GM18507 (cell line): ENCODE measurements at places on chromosomes 1 and 21.

- DNase-seq = no peak
Measured at GRCh38 chr1:17277511-17278159, 28.7 kb downstream of the PADI3 start.

DNA sequence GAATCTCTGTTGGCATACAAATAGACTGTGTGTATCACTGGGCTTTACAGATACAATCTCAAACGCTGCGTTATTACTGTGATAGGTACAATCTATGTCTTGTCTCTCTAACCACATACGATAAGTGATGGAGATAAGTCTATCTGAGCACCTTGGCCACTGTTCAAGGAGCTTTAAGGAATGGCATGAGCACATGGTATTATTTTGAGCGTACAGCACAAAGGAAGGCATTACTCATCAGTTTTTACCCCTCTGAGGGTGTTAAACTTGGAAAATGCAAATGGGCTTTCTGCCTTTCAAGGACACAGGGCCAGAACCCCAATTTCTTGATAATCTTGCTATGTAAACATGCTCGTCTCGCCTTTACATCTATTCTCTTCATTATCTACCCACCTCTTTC, 11.6 kb upstream of the SIPA1L2 start:
- no peak for DNase-seq

- DNase-seq = no peak
Measured at GRCh38 chr1:235968831-235969230, 96.1 kb downstream of the NID1 start.

GRCh38 chr1:26477446-26478152, 5.4 kb downstream of the HMGN2 start:
- DNase-seq = no peak

GRCh38 chr1:93440272-93440671, 7.6 kb upstream of the FNBP1L start:
- no peak for DNase-seq

DNA sequence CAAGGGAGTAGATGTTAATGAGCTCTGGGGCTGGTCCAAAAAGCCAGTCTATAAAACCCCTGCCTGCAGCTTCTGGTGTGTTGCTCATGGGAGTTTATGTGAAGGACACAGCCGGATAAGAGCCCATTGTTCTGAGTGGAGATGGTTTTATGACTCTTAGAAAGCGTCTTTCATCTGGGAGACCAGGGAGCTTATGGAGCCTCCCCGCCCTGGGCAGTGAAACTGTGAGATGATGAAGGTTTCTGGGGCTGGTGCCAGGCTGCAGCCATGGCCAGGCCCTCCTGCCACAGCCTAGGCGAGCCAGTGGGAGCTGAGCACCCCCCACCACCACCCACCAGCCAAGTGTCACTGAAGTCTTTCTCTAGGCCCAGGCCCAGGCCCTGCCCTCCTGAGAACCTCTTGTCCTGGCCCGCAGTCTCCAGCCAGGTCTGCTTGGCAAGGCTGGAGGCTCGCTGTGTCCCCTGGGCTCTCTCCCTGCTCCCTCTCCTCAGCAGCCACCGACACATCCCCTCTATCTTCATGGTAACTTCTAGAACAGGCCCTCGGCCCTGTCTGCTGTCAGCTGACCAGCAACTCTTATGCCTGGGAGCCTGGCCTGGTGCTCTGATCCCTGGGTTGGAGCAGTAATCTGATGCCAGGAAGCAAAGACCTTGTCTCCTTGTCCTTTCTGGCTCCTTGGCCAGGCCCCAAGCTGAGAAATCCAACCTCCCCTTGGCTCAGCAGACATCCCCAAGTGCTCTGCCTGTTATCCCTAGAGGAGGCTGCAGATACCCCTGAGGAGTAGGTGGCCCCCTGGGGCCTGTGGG, 7.6 kb upstream of the ARHGEF10L start:
- DNase-seq = no peak

DNA sequence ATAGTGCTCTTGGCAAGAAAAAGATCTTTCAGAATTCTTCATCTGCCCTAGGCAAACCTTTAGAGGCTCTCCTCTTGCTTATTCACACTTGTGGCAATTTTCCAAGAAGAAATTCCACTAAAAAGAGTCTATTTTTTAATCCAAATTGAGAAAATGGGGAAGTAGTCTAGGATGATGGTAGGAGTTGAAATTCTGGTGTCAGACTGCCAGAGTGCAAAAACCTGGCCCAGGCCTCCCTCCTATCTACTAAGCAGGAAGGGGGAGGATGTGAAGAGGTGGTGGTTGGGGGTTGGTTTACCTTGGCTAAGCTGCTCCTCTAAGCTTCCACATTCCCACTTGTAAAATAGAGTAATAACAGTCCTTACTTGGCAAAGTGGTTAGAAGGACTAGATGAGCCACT, 120.6 kb upstream of the KCNJ15 start:
- DNase-seq = no peak

DNA sequence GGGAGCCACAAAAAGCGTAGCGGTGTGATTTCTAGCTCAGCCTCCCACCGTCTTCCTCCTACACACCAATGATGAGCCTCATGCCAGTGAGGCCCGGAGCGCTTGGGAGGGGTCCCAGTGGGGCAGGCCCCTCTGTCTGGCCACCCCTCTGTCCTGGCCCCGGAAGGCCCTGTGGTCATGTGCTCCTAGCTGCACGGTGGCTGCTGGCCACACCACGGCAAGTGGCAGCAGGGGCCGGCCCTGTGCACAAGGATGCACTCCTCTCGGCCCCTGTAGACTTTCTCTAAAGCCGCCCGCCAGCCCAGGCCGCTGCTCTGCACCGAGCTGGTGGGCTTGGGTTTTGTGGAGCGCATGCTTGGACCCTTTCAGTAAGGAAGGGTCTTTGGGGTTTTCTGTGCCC, 53.6 kb downstream of the KCNAB2 start:
- no peak for DNase-seq

GRCh38 chr1:78980511-78980910, 26.0 kb downstream of the ADGRL4 start:
- DNase-seq = no peak

DNA sequence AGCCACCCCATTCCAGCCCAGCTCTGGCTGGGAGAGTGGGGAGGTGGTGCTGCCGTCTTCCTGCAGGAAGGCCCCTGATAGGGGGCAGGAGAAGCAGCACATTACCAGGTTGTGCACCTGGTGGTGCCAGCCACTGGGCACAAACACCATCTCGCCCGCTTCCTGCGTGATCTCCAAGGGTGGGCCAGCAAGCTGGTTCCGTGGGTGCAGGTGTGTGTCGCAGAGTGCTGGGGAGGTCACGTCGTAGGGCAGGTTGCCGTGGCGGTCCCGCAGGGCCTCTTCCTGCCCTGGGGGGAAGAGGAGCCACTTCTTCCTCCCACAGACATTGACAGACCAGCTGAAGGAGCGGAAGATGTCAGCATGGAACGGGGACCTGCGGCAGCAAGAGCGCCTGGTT, 1.8 kb downstream of the JMJD4 start:
- no peak for DNase-seq

GRCh38 chr1:88802950-88803349, 88.4 kb downstream of the GTF2B start:
- DNase-seq = no peak

DNA sequence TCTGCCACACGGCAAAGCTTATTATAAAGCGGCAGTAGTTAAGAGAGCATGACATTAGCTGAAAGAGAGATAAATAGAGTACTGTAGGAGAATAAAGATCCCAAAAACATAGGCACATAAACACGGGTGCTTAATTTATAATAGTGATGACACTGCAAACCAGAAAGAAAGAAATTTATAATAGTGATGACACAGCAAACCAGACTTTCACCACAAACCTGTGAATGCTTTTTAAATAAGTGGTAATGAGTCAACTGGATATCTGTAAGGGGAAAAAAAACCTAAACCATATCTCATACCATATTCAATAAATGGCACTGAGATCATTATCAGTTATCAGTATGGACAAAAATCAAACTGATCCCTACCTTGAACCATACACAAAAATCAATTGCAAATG, 25.5 kb downstream of the USP1 start:
- DNase-seq = no peak

DNA sequence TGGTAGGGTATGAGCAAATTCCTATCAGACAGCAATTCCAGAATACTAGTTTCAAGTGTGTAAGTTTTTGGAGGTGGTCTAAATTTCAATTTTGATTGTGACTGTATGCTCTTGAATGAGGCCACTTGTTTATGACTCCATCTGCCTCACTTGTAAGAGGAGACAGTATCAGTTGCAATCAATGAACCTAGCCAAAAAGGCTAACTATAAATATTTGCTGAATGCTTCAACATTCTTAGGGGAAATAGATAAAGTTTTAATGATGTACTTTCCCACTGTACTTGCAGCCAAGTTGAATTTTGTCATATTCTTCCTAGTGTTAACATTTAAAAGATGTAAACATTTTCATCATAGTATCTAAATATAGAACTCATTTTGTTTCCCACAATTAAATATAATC, 32.1 kb upstream of the RWDD3 start:
- no peak for DNase-seq
